ENCODE measurements at places on chromosomes 2 and 18.

- no peak for DNase-seq
Observed at GRCh38 chr2:177667626-177668025, 275.1 kb downstream of the AGPS start.

DNA sequence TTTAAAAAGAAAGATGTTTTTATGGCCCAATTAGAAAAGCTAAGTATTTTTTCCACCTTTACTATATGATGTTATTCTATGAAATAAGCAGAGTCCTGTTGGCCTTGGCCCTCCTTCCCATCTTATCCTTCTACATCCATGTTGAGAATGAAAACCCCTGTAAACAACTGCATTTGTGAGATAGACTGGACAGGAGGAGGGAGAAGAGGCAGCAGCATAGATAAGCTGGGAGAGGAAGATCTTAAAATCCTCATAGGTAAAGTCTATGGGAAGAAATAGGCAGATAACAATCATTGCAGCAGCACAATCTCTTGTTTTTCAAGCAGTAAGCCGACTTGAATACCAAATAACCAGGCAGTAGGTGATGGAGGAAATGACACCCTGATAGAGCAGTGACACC is 207.6 kb upstream of the PARD3B start:
- no peak for DNase-seq

DNA sequence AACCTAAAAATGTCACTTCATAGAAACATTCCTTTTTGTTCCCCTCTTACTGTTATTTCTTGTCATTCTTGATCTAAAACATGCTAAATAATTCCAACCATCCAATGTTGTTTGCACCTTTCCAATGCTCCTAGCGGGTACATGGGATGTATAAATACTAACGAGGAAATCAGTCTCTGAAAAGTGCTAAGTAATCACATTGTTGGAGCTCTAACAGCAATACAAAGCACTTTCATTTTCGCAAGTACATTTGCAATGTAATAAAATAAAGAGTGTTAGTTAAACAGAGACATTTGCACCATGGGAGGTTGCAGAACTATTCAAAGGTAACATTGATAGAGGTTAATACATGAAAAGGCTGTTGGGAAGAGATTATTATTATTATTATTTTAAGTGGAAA is 286.2 kb upstream of the ACVR2A start:
- no peak for DNase-seq

- no peak for DNase-seq
Observed at GRCh38 chr18:13035249-13035914, 44.2 kb downstream of the CEP192 start.

DNA sequence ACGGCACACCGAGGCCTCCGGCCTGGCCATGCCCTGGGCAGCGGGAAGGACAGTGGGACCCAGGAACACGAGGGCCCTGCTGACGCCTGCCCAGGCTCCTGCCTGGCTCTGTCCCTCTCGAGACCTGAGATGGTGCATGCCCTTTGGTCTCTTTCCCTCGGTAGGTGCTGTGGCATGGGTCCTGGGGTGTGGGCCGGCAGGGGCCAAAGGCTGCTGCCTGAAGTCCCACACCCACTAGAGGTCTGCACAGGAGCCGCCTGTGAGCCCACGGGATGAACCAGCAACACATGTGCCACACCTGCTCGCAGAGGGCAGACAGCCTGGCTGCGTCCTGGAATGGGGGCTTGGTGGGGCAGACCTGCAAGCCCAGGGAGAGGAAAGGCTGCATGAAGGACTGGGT is 73.3 kb downstream of the NDUFA10 start:
- no peak for DNase-seq

DNA sequence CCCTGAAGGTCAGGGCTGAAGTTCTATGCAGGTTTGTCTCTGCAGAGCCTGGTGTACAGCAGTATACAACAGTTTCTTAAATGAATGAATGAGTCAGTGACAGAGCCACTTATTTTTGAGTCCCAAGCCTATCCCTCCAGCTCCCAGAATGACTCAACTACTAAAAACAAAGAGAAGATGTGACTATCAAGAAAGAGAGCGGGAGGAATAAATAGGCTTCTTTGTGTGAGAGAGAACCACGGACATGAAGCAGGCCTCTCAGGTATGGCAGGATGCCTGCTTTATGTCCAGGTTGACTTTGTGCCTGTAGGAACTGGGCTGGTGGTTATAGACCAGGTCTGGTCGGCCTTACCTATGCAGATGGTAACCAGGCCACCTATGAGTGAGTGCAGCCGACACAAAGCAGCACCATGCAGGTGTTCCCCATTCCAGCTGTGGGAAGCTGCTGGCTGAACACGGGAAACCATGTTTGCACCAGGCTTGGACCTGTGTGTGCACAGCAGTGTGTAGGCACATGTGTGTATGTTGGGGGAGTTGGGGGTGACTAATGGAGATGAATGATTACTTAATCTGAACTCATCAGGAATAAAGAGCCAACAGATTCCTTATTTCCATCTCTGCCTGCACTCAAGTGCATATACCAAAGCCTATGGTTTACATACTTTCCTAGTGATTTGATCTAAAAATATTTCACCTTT is 171.0 kb downstream of the OSR1 start:
- peak; percentile 37 for DNase-seq

GRCh38 chr2:88735133-88735532 is 43.7 kb downstream of the RPIA start:
- no peak for DNase-seq

- no peak for DNase-seq
Observed at GRCh38 chr2:67599561-67599960, 202.4 kb downstream of the ETAA1 start.

- no peak for DNase-seq
Observed at GRCh38 chr2:209876211-209876610, 104.6 kb downstream of the UNC80 start.

DNA sequence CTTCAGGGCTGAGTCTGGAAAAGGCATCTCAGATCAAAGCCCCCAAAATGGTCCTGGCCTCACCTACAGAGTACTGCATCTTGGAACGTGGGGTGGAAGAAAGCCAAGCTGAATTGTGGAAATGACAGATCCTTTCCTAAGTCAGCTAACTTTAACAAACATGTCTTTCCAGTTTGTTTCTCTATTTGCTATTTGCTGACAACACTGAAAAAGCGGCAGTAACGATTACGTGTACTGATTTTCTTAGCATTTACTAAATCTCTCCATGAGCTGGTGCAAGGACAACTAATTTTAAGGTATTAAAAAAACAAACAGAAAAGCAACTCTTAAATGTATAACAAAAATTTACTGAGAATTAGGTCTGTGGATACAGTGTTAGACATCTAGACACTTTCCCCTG is 1.1 kb downstream of the HIBCH start:
- DNase-seq = no peak

- no peak for DNase-seq
Observed at GRCh38 chr2:100581277-100581612, 18.5 kb downstream of the PDCL3 start.

- no peak for DNase-seq
Observed at GRCh38 chr2:111986116-111986900, 68.8 kb upstream of the TMEM87B start.

DNA sequence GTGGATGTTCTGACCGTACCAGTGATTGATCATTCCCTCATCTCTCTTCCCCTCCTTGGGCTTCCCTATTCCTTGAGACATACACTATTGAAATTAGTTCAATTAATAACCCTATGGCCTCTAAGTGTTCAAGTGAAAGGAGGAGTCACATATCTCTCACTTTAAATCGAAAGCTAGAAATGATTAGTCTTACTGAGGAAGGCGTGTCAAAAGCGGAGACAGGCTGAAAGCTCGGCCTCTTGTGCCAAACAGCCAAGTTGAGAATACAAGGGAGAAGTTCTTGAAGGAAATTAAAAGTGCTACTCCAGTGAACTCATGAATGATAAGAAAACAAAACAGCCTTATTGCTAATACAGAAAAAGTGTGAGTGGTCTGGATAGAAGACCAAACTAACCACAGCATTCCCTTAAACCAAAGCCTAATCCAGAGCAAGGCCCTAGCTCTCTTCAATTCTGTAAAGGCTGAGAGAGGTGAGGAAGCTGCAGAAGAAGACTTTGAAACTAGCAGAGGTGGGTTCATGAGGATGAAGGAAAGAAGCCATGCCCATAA is 144.4 kb upstream of the LYPD6 start:
- DNase-seq = no peak

DNA sequence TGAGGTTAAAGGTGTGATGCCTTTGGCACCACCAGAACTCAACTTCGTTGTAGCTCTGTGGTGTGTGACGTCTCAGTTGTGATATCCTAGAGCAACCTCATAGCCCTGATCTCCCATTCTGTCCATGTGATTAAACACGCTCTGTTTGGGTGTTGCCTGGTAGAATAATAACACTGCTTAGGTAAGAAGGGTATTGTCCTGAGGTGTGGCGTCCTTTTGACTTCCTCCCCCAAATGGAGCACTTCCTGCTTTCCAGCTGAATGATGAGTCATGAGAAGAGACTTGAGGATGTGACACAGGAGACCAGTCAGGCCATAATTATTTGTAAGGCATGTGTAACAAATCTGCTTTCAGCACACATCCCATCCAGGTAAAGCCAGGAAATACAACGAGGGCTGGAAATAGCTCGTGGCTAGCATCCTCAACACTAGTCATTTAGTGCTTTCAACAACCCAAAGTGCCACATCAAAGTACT is 100.7 kb downstream of the RAPGEF4 start:
- DNase-seq = peak; percentile 61

DNA sequence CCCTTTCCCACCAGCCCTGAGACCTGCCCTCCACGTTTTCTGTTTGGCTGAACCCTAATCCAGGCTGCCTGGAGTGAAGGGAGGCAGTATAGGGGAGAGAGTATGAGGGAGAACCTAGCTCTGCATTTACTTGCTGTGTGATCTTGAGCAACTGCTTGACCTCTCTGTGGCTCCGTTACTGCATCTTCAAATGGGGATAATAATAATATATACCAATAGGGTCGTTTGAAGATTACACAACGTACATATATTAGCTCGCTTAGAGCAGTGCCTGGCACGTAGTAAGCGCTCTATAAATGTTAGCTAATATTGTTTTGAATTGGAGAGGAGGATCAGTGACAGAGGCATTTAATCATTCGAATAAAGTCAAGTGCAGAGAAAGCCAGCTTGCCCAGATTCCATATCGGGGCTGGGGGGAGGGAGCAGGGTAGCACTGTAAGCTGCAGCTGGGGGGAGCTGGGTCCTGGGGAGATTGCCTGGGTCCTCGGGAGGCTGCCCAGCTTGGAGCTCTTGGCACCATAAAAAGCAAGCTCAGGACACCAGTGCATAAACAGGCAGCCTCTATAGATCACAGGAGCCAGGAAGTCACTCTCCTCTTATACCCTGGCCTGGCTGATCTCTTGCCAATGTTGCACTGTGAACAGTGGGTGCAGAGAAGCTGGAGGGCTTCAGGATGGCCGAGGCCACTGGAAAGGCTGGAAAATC is 19.1 kb downstream of the KCNK3 start:
- no peak for DNase-seq

- no peak for DNase-seq
Observed at GRCh38 chr18:4450065-4450658, 4.9 kb downstream of the DLGAP1 start.

DNA sequence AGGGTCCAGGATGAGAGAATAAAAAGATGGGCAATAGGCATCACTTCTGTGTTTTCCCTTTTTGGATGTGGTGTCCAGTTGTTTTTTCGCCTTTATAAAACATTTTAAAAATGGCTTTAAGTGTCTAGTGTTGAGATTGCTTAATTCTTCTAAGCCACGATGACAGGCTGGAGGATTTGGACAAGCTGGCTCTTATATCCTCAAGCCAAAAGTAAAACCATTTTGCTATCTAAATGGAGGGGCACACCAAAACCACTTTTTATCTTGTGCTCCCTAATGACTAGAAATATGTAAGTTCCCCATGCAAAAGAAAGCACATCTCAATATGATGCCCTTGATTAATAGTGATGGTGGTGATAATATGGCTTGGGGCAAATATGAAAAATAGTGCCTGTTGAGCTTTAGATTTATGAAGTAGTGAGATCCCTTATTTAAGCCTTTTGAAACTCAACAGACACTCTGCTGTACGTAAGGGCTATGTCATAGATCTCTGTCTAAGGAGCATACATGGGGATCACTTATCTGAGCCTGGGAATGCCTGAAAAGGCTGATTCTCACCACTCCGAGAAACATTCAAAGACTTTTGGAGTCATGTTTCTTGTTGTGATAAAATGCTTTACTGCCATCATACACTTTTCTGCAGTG is 185.5 kb downstream of the KCNS3 start:
- DNase-seq = no peak

- DNase-seq = no peak
Observed at GRCh38 chr2:241197947-241198346, 9.5 kb downstream of the ANO7 start.

GRCh38 chr2:121191191-121192170 is 93.5 kb downstream of the TFCP2L1 start:
- DNase-seq = no peak

DNA sequence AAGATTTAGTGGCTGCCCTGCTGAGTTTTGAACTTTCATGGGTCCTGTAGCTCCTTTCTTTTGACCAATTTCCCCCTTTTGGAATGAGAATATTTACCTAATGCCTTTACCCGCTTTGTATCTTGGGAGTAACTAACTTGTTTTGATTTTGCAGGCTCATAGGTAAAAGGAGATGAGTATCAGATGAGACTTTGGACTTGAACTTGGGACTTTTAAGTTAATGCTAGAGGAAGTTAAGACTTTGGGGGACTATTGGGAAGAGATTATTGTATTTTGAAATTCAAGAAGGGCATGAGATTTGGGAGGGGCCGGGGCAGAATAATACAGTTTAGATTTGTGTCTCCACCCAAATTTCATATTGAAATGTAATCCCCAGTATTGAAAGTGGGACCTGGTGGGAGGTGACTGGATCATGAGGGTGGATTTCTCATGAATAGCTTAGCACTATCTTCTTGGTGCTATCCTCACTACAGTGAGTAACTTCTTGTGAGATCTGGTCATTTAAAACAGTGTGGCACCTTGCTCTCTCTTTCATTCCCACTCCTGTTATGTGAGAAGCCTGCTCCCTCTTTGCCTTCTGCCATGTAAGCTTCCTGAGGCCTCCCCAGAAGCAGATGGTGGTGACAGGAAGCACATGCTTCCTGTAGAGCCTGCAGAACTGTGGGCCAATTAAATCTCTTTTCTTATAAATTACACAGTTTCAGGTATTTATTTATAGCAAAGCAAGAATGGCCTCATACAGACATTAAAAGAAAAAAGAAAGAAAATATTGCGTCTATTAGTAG is 6.1 kb downstream of the ADI1 start:
- DNase-seq = no peak

DNA sequence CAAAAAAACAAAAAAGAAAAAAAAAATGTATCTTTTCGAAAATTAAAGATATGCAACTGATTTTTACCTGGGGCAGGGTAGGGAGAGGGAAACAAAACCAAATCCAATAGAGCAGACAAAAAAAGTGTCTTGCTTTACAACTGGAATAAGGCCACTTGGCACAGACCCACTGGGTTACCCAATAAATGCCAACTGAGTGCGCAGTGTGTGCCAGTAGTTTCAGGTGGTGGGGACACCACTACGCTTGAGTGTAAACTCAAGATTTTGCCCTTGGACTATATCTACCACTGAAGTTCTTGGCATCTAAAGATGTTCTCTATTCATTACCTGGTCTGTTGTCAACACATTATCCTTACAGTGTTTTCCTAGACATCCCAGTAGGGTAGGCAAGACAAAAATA is 16.3 kb downstream of the VPS4B start:
- no peak for DNase-seq

Data from H54 (cell line).